D341Med (cell line): ENCODE measurements at places on chromosomes 3 and 15.

- DNase-seq, result no peak
Observed at GRCh38 chr3:53758846-53759245, 87.4 kb downstream of the CHDH start.

DNA sequence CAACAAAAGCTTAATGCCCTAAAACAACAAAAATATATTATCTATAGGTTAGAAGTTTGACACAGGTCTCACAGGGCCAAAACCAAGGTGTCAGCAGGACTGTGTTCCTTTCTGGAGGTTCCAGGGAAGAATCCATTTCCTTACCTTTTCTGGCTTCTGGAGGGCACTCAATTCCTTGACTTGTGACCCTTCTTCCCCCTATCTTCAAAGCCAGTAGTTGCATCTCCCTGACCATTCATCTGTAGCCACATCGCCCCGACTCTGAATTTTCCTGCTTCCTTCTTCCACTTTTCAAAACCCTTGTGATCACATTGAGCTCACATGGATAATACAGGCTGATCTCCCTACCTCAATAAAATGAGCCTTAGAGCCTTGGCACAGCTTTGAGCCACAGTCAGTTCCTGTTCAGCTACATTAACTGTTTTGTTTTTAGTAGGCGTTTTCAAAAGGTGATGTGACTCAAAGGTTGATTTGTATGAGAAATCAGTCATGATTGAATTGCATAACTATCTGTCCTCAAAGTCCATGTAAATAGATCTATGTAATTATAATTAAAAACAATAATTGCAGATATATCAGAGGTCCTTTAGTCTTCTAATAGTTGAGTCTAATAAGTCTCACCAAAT, 12.4 kb downstream of the PFN2 start:
- DNase-seq, result no peak

GRCh38 chr3:81624756-81625155, 136.7 kb downstream of the GBE1 start:
- no peak for DNase-seq

DNA sequence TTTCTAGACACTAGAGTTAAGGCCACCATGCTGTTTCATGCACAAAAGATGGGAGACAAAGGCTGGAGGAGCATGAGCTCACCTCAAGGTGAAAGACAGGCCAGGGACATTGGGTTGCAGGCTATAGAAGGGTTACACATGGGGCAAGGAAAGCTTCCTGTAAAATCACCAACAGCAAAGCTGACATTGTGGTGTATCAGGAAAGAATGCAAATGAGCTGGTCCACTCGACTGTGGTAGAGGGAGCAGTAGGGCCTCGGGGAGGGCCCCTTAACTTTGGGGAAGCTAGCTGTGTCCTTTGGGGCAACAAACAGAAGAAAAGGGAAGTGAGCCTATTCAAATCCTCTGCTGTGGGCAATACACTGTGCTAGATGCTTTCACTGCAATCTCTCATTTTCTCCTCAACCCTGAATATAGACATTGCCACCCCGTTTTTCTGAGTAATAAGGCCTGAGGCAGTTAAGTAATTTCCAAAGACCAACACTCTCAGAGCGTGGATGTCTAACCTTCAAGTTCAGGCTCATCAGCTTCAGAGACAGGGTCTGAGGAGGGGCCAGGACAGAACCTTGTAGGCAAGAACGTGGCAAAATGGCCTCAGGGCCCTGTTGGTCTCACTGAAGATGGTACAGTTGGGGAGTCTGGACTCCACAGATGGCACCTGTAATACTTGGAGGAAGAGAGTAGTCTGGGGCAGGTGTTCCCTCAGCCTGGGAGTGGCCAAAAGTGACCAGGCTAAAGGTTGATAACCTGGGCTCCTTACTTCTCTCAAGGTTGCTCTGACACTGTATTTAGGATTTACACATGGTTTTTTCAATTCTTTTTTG, 24.1 kb downstream of the CX3CR1 start:
- DNase-seq, result no peak

- DNase-seq, result no peak
Observed at GRCh38 chr3:58999774-59000160, 50.1 kb downstream of the CFAP20DC start.

DNA sequence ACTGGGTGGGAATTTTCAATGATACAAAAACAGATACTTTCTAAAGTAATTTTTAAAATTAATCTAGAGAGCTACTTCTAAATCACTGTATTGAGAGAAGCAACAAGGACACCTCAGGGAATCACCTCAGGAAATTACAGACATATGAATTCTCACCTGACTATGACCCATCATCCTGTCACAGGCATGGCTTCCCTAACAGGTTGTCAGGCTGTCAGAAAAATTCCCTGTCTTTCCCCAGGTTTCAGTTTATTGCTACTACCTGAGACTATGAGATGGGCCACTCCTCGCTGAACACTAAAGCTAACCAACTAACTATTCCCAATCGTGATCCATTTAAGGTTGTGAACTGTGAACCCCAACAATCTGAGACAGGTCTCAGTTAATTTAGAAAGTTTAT, 66.1 kb downstream of the CD200 start:
- no peak for DNase-seq

DNA sequence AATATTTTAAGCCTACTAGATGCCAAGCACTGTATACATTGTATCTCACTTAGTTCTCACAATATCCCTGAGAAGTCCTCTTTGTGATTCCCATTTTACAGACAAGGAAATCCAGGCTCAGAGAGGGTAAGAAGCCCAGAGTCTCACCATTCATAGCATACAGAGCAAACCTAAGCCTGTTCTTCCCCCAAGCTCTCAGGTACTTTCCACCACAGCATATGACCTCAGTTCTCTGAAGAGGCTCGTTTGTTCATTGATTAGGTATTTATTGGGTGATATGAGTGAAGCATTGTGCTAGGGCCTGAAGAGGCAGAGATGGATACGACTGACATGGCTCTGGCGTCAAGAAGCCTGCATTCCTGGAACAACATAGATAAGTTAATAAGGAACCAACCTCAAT, 310.9 kb upstream of the UMPS start:
- DNase-seq, result no peak

DNA sequence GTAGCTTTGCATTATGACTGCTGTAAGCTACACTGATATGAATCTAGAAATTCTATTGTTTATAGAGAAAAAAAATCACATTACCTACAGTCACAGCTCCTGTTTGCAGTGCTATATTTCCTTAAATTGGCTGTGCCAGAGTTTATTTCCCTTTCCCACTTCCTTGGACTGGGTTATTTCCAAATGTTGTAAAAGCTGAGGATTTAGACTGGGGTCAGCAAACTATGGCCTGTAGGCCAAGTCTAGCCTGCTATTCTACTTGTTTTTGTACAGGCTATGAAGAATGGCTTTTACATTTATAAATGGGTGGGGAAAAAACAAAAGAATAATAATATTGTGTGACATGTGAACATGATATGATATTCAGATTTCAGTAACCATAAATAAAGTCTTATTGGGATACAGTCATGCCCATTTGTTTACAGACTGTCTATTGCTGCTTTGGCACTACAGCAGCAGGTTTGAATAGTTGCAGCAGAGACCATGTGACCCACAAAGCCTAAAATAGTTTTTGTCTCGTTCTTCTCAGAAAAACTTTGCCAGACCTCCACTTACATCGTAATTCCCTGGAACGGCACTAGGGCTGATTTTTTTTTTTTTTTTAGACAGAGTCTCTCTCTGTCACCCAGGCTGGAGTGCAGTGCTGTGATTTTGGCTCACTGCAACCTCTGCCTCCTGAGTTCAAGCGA, 7.8 kb downstream of the GLDN start:
- no peak for DNase-seq

GRCh38 chr3:46395210-46395661, 11.6 kb downstream of the CCR5AS start:
- DNase-seq, result no peak
